ENCODE measurements at places on chromosomes 3 and 15.
A peak's percentile ranks its signal among the peaks of the same experiment; 100 is the strongest.

DNA sequence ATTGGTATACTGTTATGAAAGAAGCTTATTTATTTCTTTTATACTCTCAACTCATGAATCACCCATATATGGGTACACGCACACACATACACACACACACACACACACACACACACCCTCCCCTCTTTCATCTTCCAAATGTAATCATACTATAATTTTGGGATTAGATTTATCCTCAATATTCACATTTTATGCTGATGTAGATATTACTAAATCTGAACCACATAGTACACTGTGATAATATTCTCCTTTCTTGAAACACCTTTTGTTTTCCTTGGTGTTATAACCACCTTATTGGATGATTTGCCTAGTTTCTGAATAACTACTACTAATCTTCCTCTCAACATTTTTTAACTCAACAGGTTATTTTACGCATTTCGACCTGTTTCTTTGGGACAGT lies 8.1 kb upstream of the GHSR start:
- DNase-seq: no peak

DNA sequence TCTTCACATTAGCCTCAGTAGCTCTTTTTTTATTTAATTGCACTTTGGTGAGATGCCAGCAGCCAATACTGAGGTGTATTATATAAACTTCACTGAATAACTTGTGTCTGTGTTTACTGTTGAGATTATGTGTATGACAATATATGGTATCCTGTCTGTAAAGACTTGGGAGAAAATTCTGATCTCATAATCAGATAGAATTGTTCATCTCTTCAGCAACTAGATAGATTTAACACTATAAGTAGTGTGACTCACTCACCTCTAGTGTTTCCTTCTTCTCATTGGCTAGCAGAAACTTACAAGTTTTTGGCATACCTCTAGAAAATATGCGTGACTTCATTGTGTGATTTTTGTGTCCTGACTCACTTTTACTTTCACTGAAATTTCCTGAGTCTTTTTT lies 67.6 kb upstream of the TGFBR2 start:
- peak; percentile 92 for DNase-seq

DNA sequence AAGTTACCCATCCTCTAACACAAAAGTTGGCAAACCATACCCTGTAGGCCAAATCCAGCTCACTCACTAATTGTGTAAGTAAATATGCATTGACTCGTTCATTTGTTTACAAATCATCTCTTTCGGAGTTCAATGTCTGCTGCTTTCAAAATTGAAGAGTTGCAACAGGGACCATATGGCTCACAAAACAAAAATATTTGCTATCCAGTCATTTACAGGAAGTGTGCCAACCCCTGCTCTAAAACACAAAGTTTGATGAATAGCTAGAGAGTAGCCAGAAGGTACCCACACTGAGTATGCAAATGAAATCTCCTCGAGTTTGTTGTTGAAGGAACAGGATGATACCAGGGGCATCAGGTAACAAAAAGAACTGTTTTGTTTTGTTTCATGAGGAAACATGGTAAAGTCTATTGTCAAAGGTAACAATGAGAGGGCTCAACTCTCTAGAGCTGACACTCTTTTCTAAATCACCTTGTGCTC lies 236.2 kb upstream of the THBS1 start:
- DNase-seq: no peak

DNA sequence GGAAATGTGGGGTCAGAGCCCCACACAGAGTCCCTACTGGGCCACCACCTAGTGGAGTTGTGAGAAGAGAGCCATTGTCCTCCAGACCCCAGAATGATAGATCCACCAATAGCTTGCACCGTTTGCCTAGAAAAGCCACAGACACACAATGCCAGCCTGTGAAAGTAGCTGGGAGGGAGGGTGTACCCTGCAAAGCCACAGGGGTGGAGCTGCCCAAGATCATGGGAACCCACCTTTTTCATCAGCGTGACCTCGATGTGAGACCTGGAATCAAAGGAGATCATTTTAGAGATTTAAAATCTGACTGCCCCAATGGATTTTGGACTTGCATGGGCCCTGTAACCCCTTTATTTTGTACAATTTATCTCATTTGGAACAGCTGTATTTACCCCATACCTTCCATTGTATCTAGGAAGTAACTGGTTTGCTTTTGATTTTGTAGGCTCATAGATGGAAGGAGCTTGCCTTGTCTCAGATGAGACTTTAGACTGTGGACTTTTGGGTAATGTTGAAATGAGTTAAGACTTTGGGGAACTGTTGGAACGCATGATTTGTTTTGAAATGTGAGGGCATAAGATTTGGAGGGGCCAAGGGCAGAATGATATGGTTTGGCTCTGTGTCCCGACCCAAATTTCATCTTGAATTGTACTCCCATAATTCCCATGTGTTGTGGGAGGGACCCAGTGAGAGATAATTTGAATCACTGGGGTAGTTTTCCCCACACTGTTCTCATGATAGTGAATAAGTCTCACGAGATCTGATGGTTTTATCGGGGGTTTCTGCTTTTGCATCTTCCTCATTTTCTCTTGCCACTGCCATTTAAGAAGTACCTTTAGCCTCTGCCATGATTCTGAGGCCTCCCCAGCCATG lies 49.0 kb downstream of the CD200 start:
- no peak for DNase-seq

GRCh38 chr15:41892621-41893421 lies 1.0 kb downstream of the SPTBN5 start:
- DNase-seq: no peak

DNA sequence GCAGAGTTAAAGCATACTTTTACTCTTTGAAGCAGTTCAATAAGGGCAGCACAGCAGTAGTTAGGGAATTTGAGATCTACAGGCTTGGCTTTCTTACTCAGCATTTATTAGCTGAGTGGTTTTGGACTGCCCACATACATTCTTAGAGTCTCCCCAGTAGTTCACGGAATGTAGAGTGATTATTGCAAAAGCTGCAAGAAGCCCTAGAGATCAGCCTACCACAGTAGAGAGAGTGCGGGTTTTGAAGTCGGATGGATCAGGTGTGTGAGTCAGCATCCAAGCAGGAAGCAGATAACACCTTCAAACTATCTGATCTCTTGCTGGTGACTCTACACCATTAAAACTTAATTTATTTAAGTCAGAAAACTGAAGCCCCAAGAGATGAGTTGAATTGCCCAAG lies 171.9 kb downstream of the SYNPR start:
- DNase-seq: no peak

DNA sequence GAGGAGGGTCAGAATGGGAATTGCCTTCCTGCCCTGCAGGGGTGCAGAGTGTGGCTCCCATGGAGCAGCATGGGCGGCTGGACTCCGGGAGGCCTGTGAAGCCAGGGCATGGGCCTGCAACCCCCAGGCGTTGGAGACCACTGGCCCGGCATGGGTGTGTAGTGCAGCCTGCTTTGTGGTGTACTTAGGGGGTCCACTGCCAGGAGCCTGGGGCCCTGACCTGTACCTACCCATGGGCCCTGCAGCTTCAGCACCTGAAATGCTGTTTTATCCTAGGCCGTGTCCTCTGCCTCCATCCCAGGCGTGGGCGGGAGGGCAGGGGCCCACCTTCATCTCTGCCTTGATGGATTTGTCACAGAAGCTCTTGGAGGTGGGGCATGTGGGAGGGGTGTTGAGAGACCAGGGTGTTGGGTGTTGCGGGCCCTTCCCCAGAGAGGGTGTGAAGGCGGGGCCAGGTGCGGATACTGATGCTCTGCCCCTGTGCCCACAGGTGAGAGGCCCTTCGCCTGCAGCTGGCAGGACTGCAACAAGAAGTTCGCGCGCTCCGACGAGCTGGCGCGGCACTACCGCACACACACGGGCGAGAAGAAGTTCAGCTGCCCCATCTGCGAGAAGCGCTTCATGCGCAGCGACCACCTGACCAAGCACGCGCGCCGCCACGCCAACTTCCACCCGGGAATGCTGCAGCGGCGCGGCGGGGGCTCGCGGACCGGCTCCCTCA lies 45.0 kb downstream of the KLF13 start:
- DNase-seq: no peak
